Fibroblast of skin of left biceps (primary cell): ENCODE measurements at places on chromosomes 16 and 17.

GRCh38 chr16:89924925-89925307 is 1.8 kb downstream of the TUBB3 start:
- DNase-seq = no peak

DNA sequence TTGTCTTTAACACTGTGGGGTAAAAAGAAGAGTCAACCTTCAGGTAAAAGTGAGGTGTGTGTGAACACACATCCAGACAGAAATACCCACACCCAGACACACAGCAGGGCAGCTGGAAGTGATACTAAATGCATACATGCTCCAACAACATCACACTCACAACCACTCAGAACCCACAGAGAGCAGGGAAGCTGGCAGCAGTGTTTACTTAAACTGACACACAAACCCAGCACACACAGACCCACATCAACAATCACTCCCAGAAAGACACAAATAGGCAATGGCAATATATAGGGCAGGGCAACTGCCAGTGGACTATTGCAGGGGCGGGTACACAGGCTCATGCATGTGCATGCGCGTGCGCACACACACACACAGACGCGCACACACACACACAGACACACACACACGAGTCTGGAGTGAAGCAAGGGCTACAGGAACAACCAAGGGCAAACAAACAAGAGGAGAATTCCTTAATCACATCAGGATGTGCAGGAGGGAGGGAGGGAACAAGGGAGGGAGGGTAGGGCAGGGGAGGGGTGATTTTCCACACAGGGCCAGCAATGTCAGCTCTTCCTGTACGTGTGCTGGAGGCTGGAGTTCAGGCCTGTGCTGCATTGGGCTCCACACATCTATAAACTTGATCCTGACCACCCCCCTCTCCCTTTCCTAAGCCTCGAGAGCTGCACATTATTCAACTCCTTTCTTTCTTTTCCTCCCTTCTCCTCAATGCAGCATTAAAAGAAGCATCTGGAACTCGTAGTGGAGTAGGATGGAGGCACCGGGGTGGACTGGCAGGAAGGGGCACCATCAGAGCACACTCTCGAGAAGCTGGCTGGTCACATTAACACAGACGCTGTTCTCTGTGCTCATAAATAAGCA is 30.1 kb downstream of the HIC1 start:
- peak; percentile 86 for DNase-seq

DNA sequence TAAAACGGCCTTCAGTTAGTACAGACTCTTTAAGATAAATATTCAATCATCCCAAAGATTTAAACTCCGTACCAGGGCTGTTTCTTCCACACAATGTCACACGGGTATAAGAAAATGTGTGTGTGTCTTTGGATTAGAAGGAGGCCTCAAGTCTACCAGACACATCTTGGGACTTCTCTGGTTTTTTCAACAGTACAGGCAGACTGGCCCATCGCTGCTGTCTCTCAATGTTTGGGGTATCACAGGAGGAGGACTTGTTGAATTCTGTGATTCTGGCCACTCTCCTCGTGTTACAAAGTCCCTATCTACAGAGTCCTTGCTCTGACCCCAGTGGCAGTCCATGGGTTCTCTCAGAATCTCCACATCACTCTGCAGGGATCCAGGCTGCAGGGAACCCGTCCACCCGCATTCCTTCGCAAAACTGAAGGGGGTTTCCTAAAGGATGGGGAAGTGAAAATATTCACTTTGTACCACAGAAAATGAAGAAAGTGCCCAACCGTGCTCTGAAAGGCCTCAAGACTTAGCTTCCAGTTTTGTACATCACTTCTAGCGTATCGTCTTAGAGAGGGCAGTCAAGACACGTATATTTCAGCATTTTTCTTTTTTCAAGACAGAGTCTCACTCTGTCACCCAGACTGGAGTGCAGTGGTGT is 373.2 kb downstream of the NPIPA8 start:
- no peak for DNase-seq

DNA sequence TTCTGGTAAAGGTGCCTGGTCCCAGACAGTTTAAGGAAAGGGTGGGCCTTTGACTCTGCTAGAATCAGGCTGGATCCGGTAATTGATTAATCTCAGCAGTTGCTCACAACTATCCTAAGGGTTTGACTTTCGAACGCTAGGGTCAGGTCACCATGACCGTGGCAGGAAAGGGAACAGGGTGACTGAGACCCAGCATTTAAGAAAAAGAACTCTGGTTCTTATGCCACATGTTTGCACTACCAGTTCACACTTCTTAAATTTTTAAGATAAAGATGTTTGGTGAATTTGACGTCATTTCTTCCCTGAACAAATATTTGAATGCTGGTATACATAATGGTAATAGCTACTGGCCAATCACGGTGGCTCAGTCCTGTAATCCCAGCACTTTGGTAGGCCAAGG is 52.2 kb downstream of the TEX14 start:
- DNase-seq = no peak

- no peak for DNase-seq
Measured at GRCh38 chr16:87653234-87653633, 50.9 kb downstream of the JPH3 start.

DNA sequence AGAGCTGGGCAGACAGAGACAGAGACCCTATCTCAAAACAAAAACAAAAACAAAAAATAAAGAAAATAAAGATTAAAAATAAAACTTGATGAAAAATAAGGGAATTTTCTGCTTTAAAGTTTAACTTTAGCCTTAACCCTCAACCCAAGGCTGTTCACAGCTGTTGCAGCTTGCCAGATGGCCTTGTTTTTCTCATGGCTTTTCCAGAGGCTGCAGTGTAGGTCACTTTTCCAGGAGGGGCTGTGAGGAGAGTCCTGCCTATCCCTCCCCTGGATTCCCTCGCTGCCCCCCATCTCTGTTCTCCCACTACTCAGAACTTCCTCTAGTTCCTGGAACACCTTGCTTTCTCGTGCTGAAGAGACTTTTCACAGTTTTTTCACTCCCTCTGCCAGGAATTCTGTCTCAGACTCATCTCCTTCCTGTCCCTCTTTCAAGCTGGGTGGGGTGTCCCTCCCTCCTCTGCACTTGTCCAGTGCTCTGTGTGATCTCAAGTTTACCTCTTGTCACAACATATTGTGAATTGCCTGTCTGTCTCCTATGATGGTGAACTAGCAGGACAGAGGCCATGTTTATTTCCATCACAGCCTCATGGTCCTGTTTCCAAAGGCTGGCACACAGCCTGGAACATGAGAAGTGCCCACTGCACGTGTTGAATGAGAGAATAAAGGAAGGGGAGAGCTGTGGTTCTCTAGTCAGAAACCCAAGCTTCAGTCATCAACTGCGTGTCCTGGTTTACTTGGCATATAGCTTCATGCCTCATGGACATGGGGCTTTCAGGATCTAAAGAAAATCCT is 69.9 kb upstream of the MSI2 start:
- no peak for DNase-seq

DNA sequence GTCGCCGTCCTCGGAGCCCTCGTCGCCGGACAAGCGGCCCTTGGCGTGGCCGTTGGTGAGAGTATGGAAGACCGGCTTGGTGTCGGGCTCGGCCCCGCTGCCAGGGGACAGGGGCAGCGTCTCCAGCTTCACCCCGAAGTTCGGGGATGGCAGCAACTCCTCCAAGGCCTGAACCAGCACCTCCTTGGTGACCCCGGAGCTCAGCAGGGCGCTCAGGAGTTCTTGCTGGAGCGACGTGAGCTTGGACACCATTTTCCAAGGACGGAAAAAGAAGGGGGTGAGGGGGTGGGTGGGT is 279 bp downstream of the HNF1B start:
- no peak for DNase-seq

- no peak for DNase-seq
Measured at GRCh38 chr17:51045621-51046020, 75.0 kb downstream of the SPAG9 start.

- DNase-seq = no peak
Measured at GRCh38 chr17:79888811-79889634, 49.8 kb upstream of the CBX4 start.

GRCh38 chr17:68293490-68294195 is 2.3 kb downstream of the ARSG start:
- no peak for DNase-seq

GRCh38 chr17:65228734-65229620 is 91.8 kb downstream of the RGS9 start:
- no peak for DNase-seq

DNA sequence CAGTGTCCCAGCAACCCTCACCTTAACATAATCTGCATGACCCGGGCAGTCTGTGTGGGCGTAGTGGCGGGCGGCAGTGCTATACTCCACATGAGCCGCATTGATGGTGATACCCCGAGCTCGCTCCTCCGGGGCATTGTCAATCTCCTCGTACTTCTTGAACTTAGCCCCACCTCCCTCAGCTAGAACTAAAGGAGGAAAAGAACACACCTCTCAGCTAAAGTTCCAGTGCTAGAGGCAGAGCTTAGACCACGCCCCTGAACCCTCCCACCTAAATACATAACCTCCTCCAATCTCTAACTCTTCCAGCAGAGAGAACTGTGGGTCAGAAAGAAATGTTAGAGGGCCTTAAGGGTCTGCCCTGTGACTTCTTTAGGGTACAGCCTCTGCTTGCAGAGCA is 855 bp downstream of the TUFM start:
- DNase-seq = no peak

DNA sequence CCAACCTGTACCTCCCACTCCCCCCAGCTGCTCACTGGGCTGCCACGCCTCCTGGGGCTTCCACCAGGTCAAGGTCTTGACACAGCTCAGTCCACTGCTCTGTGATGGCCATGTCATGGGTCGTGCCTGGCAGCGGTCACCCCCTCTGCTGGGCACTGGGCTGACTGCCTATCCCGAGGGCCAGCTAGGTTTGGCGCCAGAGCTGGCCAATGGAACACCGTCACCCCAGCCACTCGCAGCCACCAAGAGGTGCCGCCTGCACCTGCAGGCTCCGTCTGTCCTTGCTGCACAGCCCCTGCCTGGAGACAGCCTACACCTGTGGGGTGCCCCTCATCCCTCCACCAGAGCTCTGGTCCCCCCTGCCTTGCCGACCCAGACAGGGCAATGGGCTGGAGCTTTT is 4.5 kb upstream of the RAB40C start:
- no peak for DNase-seq

GRCh38 chr16:46970089-46970488 is 3.4 kb downstream of the DNAJA2 start:
- no peak for DNase-seq

GRCh38 chr16:19040400-19040799 is 27.0 kb upstream of the COQ7 start:
- no peak for DNase-seq

DNA sequence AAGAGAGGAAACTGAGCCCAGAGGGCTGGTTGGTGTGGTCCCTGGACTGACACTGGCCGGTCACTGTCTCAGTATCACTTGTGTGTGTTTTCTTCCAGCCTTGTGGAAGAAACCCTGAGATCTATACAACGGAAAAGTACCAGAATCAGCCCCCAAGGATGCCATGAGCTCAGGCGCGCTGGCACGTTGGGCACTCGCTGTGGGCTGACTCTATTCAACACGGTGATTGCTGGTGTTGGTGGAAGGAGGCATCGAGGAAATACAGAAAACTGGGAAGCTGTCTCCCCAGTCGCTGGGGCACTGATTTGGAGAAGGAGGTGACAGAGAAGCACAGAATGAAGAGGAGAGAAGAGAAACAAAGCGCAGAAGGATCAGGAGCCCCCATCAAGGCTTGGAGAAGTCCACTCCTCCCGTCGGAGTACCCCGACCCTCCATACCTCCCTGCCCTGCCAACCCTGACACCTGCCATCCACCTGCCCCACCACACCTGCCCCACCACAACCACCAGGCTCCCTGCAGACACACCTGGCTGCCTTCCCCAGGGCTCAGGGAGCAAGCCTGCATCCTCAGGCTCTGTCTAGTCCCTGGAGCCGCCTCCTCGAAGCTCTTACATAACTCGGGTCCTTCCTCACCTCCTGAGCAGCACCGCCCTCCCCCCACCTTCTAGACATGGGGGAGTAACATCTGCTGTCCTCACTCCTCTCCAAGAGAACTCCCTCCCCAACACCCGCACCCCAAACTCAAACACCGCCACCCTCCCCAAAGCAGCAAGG is 66.5 kb downstream of the RBFOX3 start:
- no peak for DNase-seq

- no peak for DNase-seq
Measured at GRCh38 chr17:11997972-11998233, 628 bp upstream of the ZNF18 start.

DNA sequence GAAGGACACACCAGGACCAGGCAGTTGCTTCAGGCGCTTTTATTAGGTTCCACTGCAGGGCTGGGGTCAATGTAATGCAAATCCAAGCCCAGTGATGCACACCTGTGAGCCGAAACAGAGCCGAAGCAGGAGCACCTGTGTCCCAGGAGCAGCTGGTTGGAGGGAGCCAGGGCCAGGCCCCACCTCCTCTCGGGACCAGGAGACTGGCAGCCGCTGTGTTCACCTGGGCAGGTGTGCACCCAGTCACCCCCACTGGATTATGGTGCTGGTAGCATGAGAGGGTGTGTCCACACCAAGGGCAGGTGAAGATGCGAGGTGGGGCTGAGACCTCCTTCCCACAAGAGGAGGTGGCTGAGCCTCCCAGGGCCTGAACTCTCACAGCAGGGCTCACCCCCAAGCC is 4.7 kb upstream of the FAAP100 start:
- no peak for DNase-seq

DNA sequence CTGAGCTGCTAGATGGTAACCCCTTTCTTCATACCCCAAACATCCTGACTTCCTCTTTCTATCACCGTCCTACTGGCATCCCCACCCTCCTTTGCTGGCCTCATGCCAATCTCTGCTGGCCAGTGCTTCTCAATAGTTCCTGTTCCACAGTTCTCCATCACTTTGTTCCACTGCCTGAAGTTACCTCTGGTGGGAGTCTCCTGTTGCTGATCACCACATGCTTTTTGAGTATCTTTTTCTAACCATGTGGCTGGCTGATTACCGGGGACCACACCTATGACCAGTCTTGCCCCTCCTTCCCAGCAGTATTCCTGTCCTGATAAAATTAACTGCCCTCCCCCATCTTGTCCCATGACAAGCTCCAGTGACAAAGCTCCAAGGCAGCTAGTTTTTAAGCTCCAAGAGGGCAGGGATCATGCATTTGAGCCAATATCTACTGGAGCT is 380.4 kb upstream of the CCL2 start:
- DNase-seq = no peak

DNA sequence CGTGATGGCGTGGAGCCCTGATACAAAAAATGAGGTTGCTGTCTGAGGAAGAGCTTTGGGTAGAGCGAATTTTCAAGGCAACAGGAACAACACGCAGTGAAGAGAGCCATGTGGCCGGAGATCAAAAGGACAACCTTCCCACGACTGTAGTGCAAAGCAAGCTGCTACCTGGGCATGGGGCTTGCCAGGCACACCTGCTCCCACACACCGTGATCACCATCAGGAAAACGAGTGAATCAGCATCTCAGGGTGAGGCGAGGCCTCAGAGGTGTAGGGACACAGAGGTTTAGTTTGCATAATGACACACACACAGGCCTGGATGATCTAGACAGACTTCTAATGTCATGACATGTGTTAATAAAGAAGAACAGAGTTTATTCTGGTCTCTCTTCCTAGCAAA is 65.7 kb downstream of the PARN start:
- no peak for DNase-seq

DNA sequence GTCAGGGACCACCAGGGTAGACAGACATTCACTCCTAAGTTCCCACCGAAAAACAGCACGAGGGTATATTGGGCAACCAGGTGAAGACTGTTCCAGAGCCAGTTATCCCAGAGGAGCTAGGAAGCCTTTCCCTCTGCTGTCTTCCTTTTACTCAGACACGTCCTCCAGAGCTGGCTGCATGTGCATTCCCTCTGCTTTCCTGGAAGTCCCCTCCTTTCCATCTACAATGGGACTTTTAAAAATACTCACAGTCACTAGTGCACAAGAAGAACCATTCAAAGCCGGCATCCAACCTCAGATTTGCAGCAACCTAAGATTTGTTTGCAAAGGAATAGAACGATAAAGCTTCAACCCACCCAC is 32.5 kb upstream of the CRISPLD2 start:
- DNase-seq = no peak
